ENCODE measurements at places on chromosomes 16 and 17.

DNA sequence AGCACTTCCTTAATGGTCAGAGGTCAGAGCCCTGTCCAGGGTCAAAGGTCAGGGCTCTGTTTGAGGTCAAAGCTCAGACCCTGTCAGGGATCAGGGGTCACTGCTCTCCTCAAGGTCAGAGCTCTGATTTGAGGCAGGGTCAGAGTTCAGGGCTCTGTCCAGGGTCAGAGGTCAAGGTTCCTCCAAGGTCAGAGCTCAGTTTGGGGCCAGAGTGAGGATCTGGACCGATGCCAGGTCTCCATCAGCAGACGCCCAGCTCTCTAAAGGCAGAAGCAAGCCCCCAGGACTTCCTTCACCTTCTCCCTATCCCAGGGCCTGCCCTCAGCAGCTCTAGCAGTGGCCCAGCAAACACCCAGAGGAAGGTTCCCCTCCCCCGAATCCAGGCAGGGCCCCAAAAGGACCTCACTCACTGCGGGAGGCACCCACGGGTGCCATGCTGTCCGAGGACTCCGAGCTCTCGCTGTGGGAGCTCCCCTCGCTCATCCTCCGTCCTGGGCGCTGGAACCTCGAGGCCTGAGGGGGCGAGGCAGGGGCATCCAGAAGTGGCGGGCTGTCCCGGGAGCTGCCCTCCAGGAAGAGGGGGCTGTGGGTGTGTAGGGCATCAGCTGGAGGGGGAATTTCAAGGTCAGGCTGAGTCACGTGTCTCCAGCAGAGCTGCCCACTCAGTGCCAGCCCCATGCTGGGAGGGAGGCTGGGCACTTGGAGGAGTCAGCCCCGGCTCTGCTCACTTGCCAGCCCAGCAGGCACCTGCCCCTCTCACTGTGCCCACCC lies 26.7 kb downstream of the PIMREG start:
- no peak for DNase-seq

- no peak for DNase-seq
Measured at GRCh38 chr16:23950291-23950894, 114.6 kb downstream of the PRKCB start.

DNA sequence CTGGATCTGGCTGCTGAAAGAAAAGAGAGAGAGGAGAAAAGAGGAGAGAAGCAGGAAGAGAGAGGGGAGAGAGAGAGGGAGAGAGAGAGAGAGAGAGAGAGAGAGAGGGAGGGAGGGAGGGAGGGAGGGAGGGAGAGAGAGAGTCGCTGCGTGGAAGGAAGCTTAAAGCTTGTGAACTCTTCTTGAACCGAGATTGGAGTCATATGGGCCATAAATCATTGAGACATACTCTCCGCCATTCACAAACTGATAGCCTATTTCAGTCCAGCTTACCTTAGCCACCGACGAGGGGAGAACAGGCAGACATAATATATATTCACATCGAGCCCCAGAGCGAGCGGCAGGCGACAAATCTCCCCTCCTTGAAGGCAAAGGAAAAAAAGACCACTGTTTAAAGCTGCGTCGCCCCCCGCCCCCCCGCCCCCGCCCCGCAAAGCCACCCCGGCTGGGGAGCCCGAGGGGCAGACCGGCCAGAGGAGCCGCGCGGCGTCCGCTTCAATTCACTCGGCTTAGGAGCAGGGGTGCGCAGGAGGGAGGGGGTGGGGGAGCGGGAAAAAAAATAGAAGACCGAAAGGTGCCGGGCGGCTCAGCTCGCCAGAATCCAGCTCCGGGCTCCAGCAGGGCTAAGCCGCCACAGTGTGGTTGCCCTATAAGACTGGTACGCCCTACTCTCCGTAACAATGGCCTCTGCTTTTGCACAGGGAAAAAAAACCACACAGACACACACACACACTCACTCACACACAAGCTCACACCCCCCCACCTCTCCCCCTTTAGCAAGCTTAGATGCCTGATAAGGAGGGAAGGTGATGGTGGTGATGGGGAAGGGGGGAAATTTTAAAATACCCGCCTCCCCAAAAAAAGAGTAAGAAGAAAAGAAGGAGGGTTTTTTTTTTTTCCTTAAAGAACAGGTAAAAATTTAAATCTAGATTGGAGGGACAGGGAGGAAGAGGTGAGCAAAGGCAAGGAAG lies 10.6 kb upstream of the HOXB2 start:
- DNase-seq, result no peak

GRCh38 chr16:24717411-24717810 lies 12.0 kb upstream of the TNRC6A start:
- no peak for DNase-seq

DNA sequence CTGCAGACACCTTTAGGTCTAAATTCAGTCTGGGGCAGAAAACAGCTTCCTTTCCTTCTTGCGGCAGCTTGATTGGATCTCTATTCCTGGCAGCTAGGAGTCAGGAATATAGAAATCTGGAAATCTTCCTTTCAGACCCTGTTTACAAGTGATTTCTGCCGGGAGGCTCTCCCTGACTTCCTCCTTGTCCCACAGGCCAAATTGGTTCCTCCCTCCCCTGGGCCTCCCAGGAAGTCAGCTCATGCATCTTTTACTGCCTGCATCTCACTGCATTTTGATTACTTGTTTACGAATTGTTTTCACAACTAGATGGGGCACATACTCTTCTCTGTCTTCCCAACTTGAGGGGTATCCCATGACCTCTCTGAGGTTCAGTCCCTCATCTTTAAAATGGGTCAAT lies 206.3 kb downstream of the MAF start:
- no peak for DNase-seq

DNA sequence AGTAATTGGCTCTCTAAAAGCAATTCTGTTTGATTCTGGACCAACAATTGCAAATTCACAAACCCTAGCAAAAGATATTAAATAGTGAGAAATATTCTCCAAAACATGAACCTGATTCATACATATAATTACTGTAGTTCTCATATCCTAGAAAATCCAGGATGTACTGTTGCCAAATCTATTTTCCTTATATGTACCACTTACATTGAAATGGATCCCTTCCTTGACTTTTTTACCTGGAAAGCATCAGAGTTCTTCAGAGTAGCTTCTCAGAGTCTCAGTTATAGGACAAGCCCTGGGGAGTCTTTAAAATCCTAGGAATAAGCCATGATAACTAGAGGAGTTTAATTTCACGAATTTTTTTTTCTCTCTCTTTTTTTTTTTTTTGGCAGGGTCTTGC lies 16.7 kb downstream of the TMEM92 start:
- no peak for DNase-seq

DNA sequence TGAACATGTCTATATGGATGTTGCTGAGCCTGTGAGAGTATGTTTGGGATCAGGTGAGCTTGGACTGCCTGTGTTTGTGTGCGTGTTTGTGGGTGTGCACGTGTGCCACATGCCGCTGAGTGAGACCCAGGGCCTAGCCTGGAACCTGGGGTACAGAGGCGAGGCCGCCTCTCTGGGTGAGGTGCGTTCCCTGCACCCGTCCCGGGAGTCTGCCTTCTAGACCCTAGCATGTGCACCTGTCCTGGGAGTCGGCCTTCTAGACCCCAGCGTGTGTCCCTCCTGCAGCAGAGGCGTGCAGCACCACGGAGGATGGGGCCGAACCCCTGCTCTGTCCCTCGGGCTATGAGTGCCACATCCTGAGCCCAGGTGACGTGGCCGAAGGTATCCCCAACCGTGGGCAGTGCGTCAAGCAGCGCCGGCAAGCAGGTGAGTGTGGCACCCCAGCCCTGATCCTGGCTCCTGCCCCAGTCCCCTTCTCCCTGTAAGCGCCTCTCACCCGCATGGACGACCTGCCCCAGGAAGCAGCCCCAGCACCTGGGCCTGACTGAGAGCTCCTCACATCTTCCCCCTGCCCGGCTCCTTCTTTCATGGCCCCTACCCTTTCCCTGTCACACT lies 24.6 kb downstream of the WFDC1 start:
- no peak for DNase-seq
